ENCODE measurements at places on chromosomes 13 and 19.
A peak's percentile ranks its signal among the peaks of the same experiment; 100 is the strongest.

- no peak for DNase-seq
Observed at GRCh38 chr13:44352202-44352601, 21.4 kb upstream of the SERP2 start.

DNA sequence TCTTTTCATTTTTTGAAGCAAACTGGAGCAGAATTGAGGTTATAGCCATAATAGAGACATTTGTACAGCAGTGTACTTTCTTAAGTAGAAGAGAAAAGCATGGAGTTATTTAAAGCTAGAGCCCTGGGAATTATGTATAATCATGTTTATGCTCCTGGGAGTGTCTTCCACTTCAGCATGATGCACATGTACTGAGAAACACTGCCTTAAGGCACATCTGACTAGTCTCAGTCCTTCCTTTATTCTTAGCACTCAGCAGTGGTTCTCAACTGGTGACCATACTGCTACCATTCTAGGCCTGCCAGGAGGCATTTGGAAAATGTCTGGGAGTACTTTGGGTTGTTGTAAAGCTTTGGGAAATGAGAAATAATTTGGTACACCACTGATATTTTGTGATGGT, 45.8 kb downstream of the VWA8 start:
- DNase-seq = no peak

DNA sequence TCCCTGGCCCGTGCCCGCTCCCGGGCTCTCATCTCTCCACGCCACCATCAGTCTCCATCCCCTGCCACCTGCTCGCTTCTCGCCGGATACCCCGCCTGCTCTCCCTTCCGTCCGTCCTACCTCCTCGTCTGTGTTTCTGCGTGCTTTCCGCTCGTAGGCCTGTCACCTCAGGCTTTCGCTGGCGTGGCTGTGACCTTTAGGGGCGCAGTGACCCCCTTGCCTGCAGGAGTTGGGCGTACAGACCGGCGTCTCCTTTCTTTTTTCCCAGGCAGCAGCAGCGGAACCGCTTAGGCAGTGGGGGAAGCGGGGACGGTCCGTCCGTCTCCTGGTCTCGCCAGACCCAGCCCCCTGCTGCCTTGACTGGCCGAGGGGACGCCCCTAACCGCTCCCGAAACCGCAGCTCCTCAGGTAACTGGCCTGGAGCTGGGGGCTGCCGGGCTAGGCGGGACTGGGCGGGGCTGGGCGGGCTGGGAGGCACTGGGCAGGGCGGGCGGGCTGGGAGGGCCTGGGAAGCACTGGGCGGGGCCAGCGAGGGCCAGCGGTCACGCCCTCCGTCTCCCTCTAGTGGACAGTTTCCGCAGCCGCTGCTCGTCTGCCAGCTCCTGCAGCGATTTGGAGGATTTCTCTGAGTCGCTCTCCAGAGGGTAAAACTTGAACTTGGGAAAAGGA, 6.3 kb downstream of the PGLYRP1 start:
- peak; percentile 65 for DNase-seq

DNA sequence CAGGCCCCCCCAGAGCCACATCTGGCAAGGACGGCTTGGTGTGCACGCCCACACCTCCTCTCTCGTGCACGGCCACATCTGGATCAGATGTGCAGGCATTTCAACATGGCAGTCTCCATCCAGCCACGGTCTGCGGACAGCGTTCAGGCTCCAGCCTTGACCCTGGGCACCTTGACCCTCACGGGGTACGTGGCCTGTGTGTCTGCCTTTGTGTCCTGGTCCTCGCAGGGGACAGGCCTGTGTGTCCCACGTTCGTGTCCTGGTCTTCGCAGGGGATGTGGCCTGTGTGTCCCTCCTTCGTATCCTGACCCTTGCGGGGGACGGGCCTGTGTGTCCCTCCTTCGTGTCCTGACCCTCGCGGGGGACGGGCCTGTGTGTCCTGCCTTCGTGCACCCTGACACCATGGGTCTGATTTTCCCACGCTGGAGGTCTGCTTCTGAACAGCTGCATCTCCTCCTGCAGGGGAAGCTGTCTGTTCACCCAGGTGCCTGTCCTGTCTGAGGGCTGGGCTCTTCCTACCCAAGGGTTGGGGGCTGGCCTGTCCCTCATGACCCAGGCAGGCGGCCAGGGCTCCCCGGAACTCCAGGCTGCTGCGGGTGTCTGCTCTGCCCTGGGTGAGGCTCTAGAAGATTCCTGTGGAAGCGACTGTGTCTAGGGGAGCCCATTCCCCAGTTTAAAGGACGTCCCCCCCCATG, 25.3 kb downstream of the RASA3 start:
- DNase-seq = no peak

DNA sequence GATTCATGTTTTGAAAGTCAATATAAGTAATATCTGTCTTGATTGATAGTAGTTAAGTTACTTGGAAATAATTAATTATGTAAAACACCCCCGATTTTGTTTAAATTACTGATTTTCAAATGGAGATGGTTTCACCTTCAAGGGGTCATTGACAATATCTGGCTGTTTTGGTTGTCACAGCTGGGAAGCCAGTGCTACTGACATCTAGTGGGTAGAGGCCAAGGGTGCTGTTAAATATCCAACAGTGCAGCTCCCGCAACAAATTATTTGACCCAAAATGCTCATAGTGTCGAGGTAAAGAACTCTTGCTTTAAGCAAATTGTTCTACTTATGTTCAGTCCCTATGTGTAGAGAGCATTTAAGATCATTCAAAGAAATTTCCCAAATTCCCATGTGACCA, 50.6 kb upstream of the PCDH20 start:
- no peak for DNase-seq

- no peak for DNase-seq
Observed at GRCh38 chr13:75366380-75367280, 115.3 kb downstream of the TBC1D4 start.

DNA sequence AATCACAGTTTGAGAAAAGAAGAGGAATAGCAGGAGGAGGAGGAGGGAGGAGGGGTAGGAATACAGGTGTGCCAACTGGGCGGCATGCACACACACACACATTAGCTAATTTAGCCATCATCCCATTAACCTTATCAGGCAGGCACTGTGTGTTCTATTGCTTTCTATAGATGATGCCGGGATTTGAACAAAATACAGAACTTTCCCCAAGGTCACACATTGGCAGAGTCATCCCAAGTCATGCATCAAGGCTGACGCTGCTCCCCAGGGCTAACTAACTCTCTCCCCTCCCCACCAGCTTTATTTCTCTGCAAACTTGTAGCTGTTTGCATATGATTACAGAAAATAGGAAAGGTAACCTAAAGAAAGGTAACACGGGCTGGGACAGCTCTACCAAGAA, 83.0 kb downstream of the NUFIP1 start:
- no peak for DNase-seq

- no peak for DNase-seq
Observed at GRCh38 chr19:1252221-1252820, 3.9 kb downstream of the MIDN start.

DNA sequence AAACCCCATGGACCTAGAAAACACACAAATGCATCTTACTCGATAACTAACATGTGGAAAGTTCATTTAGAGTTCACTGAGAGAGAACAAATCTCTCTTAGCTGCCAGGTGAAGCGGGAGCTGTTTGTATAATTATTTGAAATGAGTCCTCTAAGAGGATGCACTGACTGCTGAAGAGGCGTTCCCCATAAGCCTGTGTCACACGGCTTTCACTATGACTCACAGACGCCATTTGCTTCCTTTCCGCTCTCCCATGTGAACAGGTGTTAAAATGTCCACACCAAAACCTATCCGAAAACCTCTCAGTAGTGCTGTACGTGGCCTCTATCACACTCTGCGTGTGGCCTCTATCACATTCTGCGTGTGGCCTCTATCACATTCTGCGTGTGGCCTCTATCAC, 101.8 kb downstream of the SOX1 start:
- no peak for DNase-seq

- DNase-seq = peak; percentile 93
Observed at GRCh38 chr19:16324384-16325160, at the start of gene KLF2. Gene KLF2 (plus strand): TSS chr19:16324826. CDS start chr19:16324924, 98 bp downstream.

GRCh38 chr13:95579303-95579702, 26.8 kb downstream of the CLDN10 start:
- no peak for DNase-seq

- no peak for DNase-seq
Observed at GRCh38 chr13:84590663-84591062, 708.4 kb upstream of the SLITRK1 start.

- no peak for DNase-seq
Observed at GRCh38 chr13:84658491-84659358, 776.5 kb upstream of the SLITRK1 start.

DNA sequence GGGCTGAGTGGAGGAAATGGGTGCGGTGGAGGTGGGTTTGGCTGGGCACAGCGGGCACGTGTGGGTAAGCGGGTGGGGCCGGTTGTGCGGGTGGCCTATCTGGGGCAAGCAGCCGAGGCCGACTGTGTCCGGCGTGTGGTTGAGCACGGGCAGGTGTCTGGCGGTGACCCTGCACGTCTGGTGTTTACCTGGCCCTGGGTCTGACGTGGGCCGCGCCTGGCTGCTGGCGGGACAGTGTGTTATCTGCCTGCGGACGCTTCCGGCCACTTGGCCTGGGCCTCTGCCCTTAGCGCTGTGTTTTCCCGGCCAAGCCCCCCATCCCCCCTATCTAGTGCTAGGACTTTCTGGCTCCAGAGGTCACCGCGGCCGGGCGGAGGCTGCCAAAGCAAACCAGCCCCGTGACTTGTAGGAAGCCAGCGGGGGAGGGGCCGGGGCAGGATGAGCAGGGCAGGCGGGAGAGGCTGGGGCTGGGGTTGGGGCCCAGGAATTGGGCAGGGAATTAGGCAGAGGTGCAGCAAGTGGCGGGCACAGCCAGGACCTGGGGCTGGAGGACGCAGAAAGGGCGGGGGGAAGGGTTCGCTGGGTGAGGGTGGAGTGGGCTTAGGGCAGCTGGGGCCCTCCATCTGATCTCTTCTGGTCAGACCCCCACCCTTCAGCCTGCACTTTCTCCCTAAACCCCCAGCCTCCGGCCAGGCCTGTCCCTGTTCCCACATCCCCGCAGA, 534 bp upstream of the HPN start:
- no peak for DNase-seq

DNA sequence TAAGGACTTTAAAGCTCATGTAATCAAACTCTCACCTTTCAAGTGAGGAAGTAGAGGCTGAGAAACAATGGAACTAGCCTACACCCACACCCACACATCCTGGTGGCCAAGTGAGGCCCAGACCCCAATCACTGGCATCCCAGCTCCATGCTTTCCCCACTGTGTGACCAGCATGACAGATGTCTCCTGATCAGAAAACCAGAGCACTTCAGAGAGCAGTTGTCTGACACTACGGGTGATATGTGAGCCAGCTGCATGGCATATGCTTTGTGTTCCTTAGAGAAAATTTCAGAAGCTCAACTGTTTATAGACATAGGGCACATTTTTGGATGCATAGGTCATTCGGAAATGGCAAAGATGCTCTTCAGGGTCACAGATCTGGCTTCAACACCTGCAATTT, 315.2 kb downstream of the NDFIP2 start:
- DNase-seq = no peak

DNA sequence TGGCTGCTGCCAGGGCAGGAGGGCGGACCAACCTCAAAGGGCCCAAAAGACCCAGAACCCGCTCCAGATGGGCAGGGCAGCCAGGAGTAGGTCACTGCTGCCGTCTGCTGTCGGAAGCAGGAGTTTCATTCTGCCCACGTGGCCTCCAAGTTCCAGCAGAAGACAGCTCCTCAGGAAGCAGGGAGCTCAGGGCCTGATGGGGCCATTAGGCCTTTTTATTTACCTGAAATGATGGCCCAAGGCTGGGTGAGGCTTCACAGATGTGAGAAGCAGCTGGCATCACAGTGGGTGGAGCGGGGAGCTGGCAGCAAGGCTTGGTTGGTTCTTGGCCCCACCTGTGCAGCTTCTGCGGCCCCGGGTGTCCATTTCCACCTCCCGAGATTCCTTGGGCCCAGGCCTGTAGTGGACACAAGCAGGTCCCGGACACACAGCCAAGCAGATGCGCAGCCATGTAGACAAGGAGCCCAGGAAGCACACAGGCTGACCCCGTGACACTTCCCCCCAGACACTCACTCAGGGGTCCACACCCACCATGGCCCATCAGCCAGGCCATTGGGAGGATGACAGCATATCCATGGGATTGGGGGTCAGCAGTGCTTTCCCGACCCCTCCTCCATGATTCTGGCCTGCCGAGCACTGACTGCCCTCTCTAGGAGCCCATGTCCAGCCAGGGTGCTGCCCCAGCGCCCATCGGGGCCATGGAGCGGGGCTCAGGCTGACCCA, 26.4 kb downstream of the C13orf46 start:
- no peak for DNase-seq

DNA sequence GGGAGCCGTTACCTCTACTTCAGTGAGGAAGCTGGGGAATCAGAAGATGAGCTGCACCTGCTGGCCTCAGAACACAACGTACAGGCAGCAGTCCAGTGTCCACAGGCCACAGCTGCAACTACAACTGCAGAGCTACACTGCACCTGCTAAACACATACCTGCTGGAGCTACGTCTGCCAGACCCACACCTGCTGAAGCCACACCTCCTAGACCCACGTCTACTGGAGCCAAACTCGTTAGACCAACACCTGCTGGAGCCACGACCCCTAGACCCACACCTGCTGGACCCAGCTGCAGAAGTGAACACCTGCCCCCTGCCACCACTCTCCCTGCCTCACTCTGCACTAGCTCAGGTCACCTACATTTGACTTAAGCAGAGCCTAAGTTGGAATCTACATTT, 169.9 kb downstream of the USP12 start:
- no peak for DNase-seq

DNA sequence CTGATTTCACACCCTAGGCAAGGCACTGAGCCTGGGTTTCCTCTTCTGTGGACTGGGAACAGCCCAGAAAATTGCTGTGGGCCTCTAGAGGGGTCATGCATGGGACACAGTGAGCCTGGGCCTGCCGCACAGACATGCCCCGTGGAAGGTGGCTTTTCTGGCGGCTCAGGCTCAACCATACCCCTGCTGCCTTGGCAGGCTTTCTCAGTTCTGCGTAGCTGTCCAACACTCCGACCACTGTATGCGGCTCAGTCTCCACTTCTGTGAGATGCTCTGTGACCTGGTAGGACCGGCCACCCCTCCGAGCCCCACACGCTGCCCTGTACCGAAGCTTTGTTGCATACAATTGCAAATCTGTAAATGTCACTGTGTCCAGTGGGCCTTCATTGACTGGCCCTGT, 126.3 kb downstream of the UQCRFS1 start:
- no peak for DNase-seq

DNA sequence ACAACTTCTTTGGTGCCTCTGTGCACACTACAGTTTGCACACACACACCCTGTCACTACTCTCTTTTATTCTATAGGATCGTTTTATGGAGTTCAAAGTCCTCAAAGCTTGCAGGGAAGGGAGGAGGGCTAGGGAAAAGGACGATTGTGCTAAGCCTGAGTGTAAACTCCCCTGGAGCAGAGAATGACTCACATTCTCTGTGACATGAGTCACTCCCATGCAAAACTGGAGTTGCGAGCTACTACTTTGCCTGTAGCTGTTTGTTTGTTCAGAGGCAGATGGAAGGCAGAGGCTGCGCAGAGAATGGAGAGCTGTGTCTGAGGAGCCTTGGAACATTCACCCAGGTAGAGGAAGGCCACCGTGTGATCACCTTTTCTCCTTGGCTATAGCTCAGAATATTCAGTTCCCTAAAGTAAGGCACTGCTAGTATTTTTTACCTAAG, 80.5 kb upstream of the MBNL2 start:
- no peak for DNase-seq
